ENCODE measurements at places on chromosomes 16 and 17.

DNA sequence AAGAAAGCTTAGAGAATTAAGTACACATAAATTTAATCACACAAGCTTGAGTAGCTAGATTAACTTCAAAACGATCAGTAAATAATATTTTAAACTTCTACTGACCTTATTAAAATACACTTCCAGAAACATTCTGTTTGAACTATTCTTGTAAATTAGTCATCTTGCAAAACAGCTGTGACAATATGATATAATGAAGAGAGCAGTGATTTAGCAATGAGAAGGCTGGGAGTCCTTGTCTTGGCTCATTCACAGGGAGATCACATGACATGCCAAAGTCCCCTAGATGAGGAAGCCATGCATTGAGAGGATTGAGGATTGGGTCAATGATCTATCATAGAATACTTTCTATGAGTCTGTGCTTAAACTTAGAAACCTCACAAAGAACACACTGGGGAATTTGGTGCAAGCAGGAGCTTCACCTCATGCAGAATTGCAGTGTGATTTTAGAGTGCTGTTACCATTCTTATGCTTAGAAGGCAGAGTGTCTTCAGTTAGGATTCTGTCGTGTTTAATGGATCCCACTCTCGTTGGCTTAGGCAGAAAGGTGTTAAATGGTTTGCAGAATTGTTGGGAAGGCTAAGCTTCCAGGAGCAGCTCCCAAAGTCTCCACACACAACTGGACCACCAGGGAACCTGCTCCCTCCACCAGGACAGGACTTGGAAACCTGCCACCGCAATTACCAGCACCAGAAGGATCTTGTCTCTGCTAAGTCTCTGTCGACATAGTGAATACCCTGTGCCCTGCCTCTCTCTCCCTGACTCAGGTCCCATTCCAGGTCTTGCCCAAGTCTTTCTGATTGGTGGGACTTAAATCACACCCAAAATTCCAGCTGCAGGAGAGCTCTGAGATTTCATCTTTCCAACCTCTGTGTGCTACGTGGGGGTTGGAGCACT lies 87.1 kb downstream of the USP22 start:
- no peak for DNase-seq

- no peak for DNase-seq
These were observed 182.6 kb downstream of the NTN1 start for GRCh38 chr17:9203771-9204425.

- DNase-seq: no peak
These were observed 6.4 kb downstream of the AOC3 start for GRCh38 chr17:42857389-42857788.

DNA sequence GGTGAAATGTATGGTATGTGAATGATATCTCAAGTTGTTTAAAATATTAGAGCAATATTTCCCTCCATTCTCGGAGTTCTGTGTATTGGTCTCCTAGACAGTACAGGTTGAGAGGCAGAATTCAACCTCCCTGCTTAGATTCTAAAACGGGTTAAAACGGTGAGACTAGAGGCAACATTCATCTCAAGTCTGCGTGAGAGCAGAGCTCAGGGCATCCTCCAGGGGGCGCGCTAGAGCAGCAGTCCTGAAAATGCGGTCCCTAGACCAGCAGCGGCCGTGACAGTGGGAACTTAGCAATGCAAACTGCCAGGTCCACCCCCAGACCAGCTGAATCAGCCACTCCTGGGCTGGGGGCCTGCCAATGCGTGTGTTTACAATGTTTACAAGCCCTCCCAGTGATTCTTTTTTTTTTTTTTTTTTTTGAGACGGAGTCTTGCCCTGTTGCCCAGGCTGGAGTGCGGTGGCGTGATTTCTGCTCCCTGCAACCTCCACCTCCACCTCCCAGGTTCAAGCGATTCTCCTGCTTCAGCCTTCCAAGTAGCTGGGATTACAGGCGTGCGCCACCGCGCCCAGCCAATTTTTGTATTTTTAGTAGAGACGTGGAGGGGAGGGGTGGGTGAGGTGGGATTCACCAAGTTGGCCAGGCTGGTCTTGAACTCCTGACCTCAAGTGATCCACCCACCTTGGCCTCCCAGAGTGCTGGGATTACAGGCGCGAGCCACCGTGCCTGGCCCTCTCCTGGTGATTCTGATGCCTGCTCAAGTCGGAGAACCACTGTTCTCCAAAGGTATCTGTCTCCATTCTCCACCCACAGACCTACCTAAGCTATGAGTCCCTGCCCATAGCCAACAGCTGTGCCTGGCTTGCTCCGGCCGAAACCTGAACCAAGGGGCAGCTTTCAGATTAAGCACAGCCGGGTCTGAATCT lies 24.2 kb downstream of the KLHL36 start:
- no peak for DNase-seq

DNA sequence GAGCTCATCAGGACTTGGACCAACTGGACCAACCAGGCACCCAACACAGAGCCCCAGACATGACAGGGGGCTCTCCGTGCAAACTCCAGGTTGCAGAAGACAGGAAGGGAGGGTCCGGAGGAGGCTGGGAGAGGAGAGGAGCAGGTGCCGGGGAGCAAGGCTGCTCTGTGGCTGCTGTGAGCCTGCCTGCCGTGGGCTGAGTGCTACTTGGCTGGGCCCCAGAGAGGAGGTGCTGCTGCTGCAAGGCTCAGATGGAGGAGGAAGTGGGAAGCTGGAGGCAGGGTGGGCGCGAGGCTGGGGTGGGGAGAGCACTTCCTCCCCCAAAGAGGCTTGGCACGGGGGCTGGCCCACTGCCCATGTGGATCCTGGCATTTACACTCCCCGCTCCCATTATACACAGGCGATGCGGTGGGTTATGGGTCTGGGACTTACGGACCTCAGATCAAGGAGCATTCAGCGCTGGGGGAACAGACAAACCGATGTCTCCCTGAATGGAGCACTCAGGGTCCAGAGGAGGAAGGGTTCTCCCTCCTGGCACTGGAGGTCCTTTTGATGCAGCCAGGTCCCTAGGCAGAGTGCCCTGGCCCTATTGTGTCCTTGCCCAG lies 15.9 kb downstream of the EPOP start:
- DNase-seq: no peak

- no peak for DNase-seq
These were observed 10.3 kb downstream of the NDUFAF8 start for GRCh38 chr17:81249223-81250040.

GRCh38 chr17:32936894-32937500 lies 9.0 kb downstream of the TMEM98 start:
- DNase-seq: no peak

- no peak for DNase-seq
These were observed 157.9 kb downstream of the PPM1E start for GRCh38 chr17:58913552-58913951.

- no peak for DNase-seq
These were observed 73.9 kb downstream of the MRM1 start for GRCh38 chr17:36675250-36675649.

GRCh38 chr16:4160658-4161430 lies 44.6 kb upstream of the ADCY9 start:
- DNase-seq: no peak

DNA sequence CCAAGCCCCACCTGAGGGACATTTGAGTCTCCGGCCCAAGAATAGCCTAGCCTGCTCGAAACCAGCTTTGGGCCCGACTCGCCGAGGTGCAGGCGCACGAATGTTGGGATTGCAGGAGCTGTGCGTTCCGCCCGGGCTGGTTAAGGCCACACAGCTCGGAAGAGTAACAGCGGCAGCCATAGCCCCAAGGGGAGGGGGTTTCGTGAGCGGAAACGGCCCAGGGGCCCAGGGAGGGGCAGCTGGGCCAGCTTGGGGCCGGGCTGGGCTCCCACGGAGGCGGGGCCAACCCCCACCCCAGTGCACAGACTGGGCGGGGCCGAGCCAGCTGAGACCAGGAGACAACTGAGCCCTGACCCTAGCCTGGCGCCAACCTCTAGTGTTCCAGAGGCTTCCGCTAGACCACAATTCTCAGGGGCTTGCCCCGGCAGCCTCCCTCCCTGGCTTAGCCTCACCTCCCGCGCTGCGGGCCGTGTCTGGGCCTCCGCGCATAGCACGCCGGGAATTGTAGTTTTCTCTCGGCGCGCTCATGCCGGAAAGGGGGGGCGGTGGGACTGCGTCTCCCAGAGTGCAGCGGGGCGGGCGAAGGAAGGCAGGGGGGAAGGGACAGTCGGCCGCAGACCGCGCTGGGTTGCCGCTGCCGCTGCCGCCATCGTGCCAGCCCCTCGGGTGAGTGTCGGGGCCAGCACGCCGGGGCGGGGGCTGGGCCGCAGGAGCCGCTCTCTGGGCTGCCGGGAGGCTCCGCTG lies at the start of gene NUTF2:
NUTF2 (plus strand) TSS at position 614 of the 744 bp plus-strand sequence. CDS start 18,198 bp downstream, outside the sequence.
- DNase-seq: peak; percentile 86

DNA sequence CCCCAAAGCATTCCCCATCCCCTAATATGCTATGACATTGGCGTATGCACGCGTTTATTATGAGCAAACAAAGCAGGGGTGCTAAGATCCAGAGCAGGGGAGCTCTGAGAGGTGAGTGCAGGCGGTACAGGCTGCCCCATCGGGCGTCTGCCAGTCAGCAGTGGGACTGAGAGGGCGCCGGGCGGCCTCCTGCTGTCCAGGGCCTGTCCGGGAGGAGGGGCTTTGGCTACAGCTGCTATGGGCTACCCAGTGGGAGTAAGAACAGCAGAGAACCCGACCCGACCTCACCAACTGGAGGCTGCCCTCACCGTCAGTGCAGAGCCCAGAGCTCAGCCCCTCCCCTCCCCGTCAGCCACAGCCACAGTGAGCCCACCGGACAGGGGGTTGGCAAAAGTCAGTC lies 18.5 kb upstream of the AATK start:
- DNase-seq: no peak

DNA sequence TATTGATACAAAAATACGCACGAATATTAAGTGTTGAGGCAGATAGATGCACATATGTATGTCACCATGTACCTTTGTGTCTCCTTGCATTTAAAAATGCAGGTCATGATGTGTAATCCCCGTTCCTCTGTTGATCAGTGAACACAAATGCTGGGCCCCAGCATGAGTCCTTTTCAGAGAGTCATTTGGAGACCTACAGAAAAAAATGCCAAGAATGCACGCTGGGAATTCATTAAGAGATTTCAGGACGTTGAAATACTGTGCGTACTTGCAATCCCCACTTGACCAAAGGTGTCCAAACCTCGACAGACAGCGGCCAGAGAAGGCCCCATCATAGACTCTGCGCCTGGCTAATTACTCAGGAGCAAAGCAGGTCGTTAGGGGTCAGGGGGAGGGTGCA lies 496.0 kb downstream of the MAF start:
- DNase-seq: no peak

DNA sequence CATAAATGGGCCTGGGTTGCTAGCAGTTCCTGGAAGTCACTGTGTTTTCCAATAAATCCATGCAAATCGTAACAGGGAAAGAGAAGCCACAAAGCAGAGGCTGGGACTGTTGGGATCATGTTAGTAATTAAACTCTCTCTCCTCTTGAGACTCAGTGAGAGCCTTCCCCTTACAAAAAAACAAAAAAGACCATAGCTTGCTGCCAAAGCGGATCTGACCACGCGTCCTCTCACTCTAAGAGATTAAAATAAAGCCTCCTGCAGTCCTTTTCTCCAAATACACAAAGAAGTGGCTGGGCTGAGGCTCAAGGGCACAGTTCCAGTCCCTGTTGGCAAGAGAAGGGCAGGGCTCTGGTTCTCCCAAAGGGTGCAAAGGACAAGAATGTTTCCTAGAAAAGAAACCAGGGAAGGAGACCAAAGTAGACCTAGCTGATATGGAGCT lies 38.5 kb downstream of the PIGL start:
- DNase-seq: no peak

- no peak for DNase-seq
These were observed 252.5 kb downstream of the SEC14L1 start for GRCh38 chr17:77393274-77393600.

GRCh38 chr17:51745993-51746392 lies 412.5 kb downstream of the CA10 start:
- no peak for DNase-seq

GRCh38 chr17:15267996-15268395 lies 2.9 kb upstream of the PMP22 start:
- DNase-seq: no peak

DNA sequence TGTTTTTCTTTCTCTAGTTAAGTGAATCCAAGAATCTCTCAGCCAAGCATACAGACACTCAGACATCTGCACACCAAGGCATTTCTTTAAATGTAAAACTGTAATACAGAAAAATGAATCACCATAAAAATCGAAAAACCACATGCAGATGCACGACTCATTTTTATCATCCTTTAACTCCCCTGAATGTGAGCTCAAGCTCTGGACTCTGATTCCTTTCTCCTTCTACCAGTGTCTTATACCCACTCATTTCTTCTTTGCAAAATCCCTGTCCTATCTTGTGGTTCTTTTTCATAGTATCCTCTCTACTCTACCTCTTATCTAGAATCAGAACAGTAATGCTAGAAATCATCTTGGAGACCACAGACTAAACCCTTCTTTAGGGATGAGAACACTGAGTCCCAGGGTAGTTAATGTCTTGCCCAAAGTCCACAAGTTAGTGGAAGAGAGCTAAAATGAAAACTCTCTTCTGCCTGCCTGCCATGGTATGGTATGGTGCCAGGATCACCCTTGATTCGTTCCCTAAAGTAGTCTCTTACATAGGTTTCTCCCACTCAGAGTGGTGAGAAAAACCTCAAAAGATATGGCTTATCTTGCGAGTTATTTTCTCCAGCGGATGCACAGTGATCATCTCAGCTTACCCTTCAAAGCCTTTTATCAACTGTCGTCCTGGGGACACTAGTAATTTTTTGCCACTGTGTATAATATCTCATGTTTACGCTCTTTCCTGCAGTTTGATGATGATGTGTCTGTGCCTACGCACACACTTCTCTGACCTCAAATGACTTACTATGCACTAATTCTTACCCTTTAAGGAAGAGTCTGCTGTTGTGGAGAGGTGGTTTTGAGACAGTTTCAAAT lies 30.2 kb downstream of the BRD7 start:
- DNase-seq: no peak

DNA sequence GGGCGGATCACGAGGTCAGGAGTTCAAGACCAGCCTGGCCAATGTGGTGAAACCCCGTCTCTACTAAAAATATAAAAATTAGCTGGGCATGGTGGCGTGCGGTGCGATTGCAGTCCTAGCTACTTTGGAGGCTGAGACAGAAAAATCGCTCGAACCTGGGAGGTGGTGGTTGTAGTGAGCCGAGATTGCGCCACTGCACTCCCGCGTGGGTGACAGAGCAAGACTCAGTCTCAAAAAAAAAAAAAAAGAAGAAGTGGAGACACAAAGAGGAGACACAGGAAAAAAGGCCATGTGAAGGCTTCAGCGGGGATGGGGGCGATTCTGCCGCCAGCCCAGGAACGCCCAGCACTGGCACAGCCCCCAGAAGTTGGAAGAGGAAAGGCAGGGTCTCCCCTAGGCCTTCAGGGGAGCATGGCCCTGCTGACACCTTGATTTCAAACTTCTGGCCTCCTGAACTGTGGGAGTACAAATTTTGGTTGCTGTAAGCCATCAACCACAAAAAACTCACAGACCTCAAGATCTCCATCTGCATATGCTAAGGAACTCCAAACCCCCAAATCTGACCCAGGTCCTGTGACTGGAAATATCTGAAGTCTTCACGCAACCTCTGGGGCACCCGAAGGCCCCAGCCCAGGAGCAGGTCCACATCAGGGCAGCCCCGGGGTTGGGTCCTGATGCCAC lies 7.0 kb downstream of the SGSH start:
- no peak for DNase-seq

DNA sequence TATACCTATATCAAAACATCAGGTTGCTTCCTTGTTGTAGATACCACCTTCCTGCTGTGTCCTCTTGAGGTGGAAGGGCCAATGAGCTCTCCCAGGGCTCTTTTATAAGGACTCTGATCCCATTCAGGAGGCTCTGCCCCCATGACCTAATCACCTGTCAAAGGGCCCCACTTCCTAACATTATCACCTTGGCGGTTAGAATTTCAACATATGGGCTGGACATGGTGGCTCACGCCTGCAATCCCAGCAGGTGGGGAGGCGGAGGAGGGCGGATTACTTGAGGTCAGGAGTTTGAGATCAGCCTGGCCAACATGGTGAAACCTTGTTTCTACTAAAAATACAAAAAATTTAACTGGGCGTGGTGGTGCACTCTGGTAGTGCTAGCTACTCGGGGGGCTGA lies 86.4 kb downstream of the HAPSTR1 start:
- no peak for DNase-seq
